ENCODE measurements at places on chromosomes 3 and 15.

DNA sequence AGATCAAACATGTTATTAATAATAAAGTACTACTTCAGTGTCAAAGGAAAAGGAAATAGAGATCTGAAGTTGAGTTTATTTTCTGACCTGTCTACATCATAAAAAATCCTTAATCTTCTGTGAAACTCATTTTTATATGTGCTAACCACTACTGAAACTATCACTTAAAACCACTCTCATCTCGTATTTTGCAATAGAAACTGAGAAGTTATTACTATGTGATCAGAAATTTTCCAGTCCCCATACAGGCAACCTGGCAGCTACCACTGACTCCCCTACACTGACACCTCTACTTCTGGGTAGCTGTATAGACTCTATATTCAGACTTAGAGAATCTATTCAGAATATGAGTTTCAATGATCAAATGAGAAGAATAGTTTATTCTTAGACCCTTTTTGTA, 8.3 kb downstream of the HDGFL3 start:
- DNase-seq = no peak

GRCh38 chr15:35289024-35289617, 204.0 kb upstream of the NANOGP8 start:
- DNase-seq = no peak

DNA sequence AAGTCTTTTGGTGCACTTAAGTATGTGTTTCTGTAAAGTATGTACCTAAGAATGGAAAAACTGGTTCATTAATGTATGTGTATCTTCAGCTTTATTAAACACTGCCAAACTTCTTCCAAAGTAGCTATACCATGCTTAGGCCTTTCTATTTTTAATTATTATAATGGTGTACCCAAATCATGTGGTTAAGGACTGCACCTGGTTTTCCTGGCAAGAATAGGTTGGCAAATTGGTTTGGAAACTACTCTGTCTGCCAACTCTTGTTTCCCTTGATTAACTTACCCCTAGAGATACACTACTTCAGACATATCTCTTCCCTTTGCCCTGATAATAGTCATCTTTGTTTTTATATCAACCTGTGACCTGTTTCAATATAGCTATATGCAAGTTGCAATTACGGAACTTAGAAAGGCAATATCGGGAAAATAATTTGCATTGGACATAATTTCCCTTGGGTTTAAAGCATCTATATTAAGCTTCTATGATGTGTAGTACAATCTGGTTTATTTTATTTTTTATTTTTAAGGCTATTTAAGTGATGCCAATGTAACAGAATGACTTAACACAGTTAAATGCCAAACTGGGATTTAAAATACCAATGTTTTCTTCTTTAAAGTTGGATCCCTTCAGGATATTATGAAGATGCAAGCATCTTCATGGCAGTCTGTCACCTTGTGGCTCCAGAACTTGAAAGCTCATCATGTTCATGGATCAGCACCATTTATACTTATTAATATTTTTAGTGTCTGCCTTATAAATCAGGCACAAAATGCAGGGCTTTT, 40.6 kb upstream of the TMEM108 start:
- no peak for DNase-seq

- DNase-seq = no peak
These were observed 36.2 kb downstream of the C2CD4B start for GRCh38 chr15:62128916-62129315.

GRCh38 chr15:93583968-93584367, 495.0 kb upstream of the RGMA start:
- no peak for DNase-seq
